ENCODE measurements at places on chromosomes 6 and 20.

- no peak for DNase-seq
These were observed 17.9 kb upstream of the SLC22A1 start for GRCh38 chr6:160103825-160104100.

DNA sequence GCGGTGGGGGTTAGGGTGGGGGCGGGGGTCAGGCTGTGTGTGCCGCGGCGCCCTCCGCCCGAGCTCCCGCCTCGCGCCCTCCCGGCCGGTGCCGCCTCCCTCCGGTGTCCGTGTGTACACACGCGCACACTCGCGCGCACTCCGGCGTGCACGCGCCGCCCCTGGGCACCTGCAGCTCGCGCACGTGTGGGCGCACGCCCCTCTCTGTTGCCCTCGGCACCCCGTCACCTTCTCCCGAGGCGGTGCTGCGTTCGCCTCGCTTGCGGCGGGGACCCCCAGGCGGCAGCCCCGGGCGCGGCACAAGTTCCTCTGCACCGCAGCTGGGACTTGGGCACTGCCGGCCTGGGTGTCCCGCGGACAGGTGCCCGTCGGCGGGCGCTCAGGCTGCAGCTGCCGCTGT lies 525 bp downstream of the MACROD2 start:
- DNase-seq, result no peak

- DNase-seq, result no peak
These were observed 10.3 kb upstream of the MAPK13 start for GRCh38 chr6:36120018-36120417.

GRCh38 chr6:6734479-6735465 lies 146.3 kb downstream of the LY86 start:
- no peak for DNase-seq

GRCh38 chr20:56945057-56945456 lies 316.0 kb downstream of the TFAP2C start:
- DNase-seq, result no peak

- peak; percentile 57 for DNase-seq
These were observed 37.7 kb downstream of the KCNQ2 start for GRCh38 chr20:63434599-63435378.

GRCh38 chr20:2890742-2891141 lies 17.5 kb downstream of the PTPRA start:
- no peak for DNase-seq

- no peak for DNase-seq
These were observed 52.1 kb downstream of the PHF20 start for GRCh38 chr20:35823937-35824336.

GRCh38 chr6:90425161-90425641 lies 128.6 kb upstream of the BACH2 start:
- no peak for DNase-seq

- no peak for DNase-seq
These were observed 6.7 kb downstream of the MYO6 start for GRCh38 chr6:75755704-75756103.

DNA sequence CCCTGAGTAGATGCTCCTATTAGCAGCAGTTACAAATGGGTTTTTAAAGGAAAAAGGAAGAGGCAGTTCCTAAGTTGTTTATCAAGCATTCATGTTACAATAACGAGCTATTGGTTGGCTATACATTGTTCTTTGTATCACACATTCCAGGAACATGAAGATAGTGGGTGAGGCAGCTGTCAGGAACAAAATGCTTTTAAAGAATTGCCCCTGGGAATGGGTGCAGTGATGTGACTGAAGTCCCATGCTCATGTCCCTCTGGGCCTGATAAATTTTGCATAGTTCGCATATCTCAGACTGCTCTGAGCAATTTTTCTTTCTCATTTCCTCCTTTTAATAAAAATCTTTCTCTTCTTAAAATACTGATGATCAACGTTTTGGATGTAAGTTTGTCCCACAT lies 3.7 kb downstream of the ENPP1 start:
- no peak for DNase-seq

GRCh38 chr6:63807056-63807455 lies 171.5 kb downstream of the PHF3 start:
- no peak for DNase-seq

GRCh38 chr6:26426691-26427450 lies 13.4 kb upstream of the BTN3A3 start:
- DNase-seq, result no peak

DNA sequence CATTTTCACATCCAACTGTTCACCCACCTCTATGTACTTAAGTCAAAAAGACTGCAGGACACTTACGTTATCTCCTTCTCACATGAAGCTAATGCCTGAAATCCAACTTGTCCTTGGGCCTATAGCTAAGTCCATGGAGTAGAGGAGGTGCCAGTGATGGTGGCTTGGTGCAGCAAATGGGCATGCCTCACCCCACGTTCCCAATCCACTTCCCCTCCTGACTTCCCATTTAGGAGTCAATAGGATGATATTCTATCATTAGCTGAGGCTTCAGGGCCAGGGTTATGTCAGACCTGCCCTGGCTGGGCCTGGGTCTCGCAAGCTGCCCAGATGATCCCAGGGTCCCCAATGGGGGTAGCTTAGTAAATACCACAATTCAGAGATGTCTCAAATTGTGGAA lies 410.4 kb downstream of the MAFB start:
- no peak for DNase-seq

DNA sequence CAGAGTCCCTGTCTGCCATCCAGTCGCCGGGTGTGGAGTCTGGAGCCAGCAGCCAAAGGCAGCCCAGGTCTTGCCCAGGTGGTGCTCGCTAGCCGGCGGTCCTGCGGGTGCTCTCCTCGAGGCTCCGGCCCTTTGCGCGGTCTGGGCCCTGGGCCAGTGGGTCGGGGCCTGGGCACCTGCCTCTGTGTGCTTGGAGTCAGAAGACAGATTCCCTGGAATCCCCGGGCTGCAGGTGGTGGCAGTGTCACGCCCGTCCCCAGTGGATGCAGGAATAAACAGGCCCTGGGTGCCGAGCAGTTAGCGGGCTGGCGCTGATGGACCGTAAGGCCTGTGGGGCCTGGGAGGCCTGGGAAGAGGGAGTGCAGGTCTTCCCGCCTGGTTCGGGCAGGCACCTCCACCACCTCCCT lies 5.3 kb downstream of the SS18L1 start:
- DNase-seq, result no peak

- DNase-seq, result no peak
These were observed 17.2 kb downstream of the KLHL31 start for GRCh38 chr6:53648184-53648943.

DNA sequence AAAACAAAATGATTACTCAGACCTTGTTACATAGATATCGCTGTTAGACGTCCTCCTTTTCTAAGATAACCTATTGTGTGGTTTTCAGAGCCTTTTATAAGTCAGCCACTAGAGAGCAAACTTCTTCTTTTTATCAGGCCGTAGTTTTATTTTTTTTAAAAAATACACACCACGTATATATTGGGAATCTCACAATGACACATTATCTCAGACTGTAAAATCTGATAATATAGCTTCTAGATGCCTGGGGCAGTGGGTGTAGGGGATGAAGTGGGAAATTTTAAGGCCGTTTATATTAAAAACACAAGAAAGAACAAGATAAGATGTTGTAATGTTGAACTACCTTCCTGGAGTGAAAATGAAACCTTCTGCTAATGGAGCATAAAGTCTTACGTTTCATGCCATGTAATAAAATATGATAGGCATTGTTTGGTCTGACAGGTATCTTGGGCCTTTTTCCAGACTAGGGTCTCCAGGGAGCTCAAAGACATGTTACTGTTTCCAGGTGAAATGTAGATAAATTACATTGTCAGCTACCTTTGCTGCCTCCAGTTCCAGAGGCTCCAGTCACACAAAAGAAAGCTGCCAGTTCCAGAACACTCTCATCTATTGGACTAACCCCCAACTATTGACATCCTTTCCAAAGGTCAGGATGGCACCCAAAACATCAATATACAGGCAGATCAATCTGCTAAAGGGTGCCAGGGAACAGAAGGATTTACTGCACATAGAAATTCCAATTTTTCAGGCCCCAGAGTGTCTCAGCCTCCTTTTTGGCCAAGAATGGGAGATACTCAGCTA lies 130.2 kb upstream of the AKIRIN2 start:
- DNase-seq, result no peak

- DNase-seq, result no peak
These were observed 80.7 kb downstream of the UST start for GRCh38 chr6:148827416-148828045.

DNA sequence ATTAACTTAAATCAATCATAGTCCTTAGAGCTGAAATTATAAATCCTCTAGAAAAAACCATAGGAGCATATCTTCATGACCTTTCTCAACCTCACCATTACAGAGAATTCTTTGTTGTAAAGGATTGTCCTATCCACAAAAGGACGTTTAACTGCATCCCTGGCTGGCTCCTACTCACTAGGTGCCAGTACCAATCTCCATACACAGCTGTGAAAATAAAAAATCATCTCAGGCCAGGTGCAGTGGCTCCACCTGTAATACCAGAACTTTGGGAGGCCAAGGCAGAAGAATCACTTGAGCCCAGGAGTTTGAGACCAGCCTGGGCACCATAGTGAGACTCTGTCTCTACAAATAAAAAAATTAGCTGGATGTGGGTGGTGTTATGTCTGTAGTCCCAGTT lies 89.9 kb downstream of the PDSS2 start:
- no peak for DNase-seq

DNA sequence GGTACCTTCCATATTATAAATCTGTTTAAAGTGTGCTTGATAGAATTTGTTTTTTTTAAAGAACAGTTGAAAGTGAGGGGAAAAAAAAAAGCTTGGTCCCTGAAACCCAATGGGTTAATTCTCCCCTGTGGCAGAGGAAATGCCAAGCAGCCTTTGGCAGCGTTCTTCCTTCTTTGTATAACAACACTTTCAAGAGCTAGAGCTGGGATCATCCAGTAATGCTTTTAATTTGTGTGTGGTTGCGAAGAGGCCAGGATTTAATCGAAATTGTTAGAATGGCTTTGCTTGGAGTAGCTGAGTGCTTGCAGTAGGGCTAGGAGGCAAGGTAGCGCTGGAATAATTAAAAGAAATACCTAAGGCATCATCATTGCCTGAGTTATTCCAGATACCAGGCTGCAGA lies 692.0 kb downstream of the DHX35 start:
- no peak for DNase-seq

GRCh38 chr20:22321191-22321590 lies 263.2 kb downstream of the FOXA2 start:
- no peak for DNase-seq

DNA sequence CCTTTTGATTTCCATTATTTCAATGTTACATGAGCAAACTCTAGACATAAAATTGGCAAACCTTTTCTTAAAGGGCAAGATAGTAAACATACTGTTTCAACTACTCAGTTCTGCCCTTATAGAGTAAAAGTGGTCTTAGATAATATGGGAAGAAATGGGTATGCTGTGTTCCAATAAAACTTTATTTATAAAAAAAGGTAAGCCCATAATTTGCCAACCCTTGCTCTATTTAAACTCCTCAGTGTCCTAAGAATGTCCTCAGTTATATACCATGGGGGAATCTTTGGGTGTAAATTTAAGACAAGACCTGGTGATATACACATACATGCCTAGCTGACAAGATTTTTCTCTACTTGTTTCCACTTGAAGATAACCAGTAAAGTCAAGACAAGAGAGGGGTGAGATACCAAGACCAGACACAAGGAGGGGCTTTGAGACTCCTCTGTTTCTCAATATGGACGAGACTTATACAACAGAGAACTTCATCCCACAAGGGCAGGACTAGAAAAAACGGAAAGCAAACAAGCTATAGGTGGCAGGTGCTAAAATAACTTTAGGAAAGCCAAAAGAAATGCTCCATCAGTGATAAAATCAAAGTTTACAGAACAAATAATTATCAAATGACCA lies 10.5 kb downstream of the SNX3 start:
- DNase-seq, result no peak

DNA sequence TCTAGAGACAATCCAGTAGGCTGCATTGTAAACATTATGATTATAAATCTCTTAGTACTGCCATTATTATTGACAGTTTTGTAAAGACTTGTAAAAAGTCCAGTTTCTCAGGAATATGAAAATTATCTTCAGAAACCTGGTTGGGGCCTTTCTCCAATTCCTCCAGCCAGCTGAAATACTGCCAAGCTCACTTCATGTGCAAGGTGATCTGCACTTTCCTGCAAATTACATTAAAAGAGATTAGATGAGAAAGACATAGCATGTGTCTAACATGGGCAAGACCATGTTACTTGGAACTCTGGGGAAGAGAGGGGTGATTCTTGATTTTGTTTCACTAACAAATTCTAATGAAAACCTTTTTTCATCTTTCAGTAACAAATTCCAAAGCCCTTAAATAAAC lies 24.0 kb downstream of the PGM3 start:
- no peak for DNase-seq

DNA sequence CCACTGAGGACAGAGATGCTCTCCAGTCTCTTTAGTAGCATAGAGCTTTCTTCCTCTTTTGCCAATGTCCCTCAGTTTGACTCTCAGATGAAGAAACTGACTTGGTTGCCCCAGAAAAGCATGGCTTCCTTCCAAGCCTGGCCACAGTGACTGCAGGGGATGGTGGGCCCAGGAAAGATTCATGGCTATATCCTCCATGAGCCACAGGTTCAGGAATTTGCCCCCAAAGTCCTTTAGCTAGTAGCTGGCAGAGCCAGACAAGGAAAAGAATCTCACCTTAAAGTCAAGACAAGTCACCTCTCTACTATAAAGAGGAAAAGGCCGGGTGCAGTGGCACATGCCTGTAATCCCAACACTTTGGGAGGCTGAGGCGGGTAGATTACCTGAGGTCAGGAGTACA lies 43.4 kb downstream of the TRAM2 start:
- DNase-seq, result no peak

DNA sequence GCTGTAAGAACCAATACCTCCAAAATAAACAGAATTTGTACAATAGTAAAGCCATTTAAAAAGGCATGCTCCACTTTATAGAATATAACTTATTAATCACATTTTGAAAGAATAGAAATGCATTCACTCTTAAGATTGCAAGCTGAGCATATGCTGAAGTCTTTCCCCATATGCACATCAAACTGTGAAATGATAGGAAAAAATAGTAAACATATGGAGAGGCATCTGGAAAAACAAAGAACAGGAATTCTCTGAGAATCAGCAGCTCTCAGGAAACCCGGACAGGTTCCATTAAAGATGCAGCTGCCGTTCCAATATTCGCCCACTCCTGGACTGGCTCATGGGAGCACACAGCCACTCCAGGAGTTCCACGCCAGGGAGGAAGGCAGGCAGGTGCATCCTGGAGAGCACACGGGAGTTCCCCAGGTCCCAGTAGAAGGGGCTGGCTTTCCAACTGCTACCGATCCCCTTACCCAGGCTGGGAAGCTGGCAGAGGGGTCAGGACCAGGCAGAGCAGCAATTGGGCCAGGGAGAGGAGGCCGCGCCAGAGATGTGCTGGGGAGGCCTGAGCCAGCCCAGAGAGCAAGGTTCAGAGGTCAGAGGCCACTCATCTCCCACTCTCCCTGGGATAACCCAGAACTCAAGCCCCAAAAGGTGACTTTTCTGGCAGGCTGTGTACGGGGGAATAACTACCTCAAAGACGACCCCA lies 111.1 kb downstream of the DLL1 start:
- no peak for DNase-seq

DNA sequence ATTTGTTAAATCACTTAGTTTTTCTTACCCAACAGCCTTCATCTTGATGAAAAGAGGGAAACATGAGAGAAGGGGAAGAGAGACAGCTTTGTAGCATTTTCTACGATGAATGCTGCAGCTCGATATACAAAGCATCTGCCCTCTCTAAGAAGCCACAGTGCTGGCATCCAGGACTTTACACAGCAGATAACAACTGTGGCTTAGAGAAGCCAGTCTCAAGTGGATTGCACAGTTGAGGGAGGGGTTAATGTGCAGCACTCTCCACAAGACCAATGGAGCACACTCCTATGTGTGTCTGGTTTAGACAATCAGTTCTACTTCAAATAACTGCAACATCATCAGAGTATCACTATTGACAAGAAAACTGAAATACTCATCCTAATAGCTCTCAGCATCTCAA lies 5.8 kb downstream of the C6orf120 start:
- DNase-seq, result no peak

GRCh38 chr6:38239719-38240451 lies 399.8 kb downstream of the BTBD9 start:
- DNase-seq, result no peak
